Large intestine (tissue), 12 donors: ENCODE measurements at places on chromosomes 2 and 18. TPM values are rescaled to one million over a fixed set of nuclear protein-coding genes. Genes with fewer than 3 reads are reported as not detected.
A peak's percentile ranks its signal among the peaks of the same experiment; 100 is the strongest.

The PCARE gene
- polyA plus RNA-seq, result 0.01 TPM

The LAMA3 gene
- polyA plus RNA-seq, result 48.8 TPM

The OTX1 gene
- polyA plus RNA-seq, result 0.04 TPM

The NAT8 gene
- 0.46 TPM for polyA plus RNA-seq

GRCh38 chr18:24200494-24201290 lies 61.8 kb downstream of the CABYR start:
- DNase-seq, result no peak
- H3K4me3 ChIP-seq, result no peak overlapping the region
- no peaks in the 10 kb centered on the region for H3K36me3 ChIP-seq
- H3K27ac ChIP-seq, result no peak overlapping the region
- H3K4me1 ChIP-seq, result no peaks in the 10 kb centered on the region
- no peaks in the 10 kb centered on the region for H3K27me3 ChIP-seq

DNA sequence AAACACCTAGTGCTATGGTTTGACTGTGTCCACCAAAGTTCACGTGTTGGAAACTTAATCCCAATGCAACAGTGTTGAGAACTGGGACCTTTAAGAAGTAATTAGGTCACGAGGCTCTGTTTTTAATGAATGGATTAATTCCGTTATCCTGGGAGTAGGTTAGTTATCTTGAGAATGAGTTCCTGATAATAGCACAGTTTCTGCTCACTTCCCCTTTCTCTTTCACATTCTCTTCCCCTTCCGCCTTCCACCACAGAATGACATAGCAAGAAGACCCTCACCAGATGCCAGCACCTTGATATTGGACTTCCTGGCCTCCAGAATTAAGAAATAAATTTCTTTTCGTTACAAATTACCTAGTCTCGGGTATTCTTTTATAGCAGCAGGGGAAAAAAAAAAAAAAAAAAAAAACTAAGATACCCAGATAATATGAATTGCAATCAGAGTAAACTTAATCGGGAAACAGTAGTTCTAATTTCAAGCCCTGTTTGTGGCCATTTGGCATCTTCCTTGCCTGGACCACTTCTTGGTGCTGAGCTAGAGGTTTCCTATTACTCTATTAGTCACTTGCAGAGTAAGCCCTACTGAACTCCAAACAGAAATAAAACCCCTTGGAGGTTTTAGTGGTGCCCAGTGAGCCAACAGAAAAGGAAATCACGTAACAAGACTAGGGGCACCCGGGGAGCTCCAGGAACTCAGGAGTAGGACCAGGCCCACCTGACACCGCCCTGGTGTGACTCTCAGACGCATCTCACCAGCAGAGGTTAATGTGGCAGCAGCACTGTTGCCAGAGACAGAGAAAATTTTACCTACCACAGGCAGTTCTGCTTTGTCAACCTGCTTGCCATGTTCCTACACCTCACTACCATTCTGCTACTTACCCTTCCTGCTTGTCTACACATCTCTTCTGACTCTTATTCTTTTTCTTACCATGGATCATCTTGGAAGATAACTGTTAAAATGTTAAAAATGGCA lies 147.6 kb upstream of the CAB39 start:
- H3K27me3 ChIP-seq, result no peaks in the 10 kb centered on the region
- no peaks in the 10 kb centered on the region for H3K36me3 ChIP-seq
- DNase-seq, result no peak
- no peaks in the 10 kb centered on the region for H3K4me1 ChIP-seq

- H3K27me3 ChIP-seq, result peaks cover 19% of the 10 kb centered on the region
- no peak for DNase-seq
- no peak overlapping the region for H3K4me3 ChIP-seq
- no peaks in the 10 kb centered on the region for H3K4me1 ChIP-seq
Measured at GRCh38 chr2:144493027-144493809, 26.7 kb downstream of the ZEB2 start.

DNA sequence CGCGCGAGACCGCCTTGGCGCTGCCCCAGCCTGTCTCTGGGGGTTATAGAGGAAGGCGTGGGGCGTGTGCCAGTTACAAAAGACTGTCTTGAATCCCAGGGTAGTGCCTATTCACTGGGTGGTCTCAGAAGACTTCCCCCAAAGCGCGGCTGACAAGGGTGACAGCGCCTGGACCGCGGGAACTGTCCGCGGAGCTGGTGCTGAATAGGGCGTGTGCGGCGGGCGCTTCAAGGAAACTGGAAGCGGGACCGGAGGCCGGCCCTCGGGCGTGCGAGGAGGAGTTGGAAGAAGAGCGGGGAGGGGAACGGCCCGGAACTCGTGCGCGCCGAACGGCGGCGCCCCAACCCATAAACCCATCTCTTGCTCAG lies 2.3 kb downstream of the EGR4 start:
- H3K36me3 ChIP-seq, result no peaks in the 10 kb centered on the region
- no peak overlapping the region for H3K27ac ChIP-seq
- H3K4me3 ChIP-seq, result no peak overlapping the region
- H3K4me1 ChIP-seq, result peaks cover 7% of the 10 kb centered on the region

DNA sequence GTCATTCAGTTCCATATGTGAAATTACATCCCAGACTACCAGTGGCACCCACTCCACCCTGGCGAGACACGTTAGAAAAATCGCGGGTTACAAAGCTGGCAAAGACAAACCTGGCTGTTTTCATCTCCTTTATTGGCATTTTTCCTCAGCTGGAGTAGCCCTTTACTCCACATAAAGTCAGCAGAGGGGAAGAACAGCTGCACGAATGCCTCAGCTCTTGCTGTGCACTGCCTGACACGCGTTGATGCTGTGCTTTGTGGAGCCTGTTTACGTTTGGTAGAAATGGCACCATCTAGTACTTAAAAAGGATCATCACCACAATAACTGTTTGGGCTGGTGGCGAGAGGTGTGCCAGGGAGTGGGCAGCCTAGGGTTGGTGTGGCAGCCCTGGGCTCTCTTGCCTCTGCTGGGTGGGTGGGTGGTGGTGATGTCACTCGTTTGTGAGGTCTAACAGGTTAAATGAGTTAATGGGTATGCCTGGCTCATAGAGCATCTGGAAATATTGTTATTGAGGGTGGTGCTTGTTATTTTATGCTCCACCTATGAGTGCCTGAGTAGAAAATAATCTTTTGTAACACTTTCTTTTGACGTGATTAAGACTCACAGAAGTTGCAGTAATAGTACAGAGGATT lies 16.4 kb downstream of the FARP2 start:
- H3K27ac ChIP-seq, result peak overlapping the region; percentile 75
- H3K4me3 ChIP-seq, result no peak overlapping the region
- peaks cover 9% of the 10 kb centered on the region for H3K36me3 ChIP-seq
- H3K27me3 ChIP-seq, result no peaks in the 10 kb centered on the region
- peak; percentile 19 for DNase-seq
- peaks cover 26% of the 10 kb centered on the region for H3K4me1 ChIP-seq
